ENCODE measurements at places on chromosomes 4 and X. TPM values are rescaled to one million over a fixed set of nuclear protein-coding genes. Genes with fewer than 3 reads are reported as not detected.

GRCh38 chr4:119152741-119153140 lies 17.1 kb downstream of the MYOZ2 start:
- no peak for DNase-seq

DNA sequence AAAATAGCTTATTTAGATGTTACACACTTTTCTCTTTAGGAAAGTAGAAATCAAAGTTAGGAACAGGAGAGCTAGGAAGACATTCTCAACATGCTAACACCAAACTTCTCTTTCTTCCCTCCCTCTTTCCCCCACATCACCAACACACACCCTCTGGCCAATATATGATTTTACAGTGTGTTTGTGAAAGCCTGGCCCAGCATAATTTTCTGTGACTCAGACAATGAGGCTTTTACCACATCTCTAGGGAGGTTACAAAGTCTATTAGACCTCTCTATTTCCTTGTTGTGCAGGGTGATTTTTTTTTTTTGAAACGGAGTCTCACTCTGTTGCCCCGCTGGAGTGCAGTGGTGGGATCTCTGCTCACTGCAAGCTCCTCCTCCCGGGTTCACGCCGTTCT lies 189.9 kb downstream of the AASDH start:
- no peak for DNase-seq

The PPP2R3B gene
- total RNA-seq, result 23.4 TPM

DNA sequence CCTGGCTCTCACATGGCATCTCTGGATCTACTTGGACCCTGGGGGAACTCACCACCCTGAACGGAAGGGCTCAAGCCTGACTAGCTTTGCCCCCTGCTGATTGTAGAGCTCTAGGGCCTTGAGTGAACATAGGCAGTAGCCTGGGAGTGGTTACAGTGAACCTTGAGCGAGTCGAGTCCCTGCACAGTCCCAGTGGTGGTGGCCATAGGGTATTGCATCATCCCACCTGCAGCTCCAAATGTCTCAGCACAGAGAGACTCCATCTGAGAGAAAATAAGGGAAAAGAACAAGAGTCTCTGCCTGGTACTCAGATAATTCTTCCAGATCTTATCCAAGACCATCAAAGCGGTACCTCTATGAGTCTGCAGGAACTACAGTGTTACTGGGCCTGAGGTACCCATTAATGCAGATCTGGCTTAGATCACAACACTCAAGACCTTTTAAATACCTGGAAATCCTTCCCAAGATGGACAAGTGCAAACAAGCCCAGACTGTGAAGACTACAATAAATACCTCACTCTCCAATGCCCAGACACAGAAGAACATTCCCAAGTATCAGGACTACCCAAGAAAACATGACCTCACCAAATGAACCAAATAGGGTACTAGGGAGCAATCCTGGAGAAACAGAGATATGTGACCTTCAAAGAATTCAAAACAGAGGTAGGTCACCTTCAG lies 167.5 kb upstream of the TET2 start:
- peak; percentile 54 for DNase-seq

The RIBC1 gene
- total RNA-seq, result 0.19 TPM

Measured in posterior vena cava (tissue), 2 donors.